Activated T-helper 1 cell treated with Interleukin-2 at 50 U/mL for 16 hours (primary cell): ENCODE measurements at places on chromosomes 3 and 15.

- DNase-seq: no peak
Measured at GRCh38 chr15:82856397-82857170, 47.2 kb downstream of the WHAMM start.

- DNase-seq: no peak
Measured at GRCh38 chr15:64985366-64986033, 4.2 kb downstream of the SPG21 start.

- DNase-seq: no peak
Measured at GRCh38 chr3:52021489-52022268, 26.0 kb upstream of the RPL29 start.

- no peak for DNase-seq
Measured at GRCh38 chr3:4745235-4745610, 234.0 kb upstream of the BHLHE40 start.

- DNase-seq: no peak
Measured at GRCh38 chr15:79161837-79162508, 71.4 kb upstream of the RASGRF1 start.

DNA sequence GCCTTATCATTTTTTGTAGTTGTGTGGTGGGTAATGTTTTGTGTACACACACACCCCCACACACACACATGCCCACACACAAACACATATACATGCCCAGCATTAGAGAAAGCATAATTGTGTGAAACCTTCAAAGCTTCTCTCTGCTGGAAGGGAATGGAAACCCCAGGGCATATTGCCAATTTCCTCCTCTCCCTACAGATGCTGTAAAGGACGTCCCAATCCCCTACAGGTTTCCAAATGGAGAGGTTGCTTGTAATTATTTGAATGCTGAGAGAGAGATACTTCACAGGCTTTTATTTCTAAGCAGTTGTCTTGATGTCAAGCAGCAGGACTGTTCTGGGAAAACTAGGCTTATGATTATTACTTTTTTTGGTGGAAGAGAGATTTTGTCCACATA, 23.0 kb upstream of the CCK start:
- DNase-seq: no peak

GRCh38 chr3:4709341-4709740, 216.2 kb downstream of the ITPR1 start:
- no peak for DNase-seq

DNA sequence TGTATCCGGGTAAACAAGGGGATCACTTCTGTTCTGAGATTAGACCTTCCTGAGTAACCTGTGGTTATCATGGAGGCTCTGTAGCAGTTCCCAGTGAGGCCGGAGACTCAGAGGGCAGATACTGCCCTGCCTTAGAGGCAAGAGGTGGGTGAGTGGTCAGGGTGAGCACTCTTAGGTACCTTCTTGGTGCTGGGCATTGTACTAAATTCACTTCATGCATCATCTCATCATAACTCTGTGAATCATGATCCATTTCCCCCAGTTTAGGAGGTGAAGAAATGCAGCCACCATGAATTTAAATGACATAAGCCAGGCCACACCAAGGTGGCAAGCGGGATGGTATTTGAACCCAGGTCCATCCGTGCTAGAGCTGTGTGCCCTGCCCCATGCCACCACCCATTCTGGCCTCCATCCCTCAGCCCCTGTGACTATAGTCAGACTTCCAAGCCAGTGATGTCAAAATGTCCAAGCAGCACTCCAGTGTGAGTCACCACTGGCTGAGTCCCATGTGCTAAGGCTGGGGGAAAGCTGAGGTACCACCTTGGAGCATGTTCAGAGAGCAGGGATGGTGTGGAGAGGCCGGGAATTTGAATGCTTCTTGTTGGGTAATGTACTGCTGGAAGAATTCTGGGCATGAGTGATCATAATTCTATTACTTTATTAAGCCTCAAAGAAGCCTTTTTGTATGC, 88.8 kb downstream of the EPHB1 start:
- DNase-seq: no peak

DNA sequence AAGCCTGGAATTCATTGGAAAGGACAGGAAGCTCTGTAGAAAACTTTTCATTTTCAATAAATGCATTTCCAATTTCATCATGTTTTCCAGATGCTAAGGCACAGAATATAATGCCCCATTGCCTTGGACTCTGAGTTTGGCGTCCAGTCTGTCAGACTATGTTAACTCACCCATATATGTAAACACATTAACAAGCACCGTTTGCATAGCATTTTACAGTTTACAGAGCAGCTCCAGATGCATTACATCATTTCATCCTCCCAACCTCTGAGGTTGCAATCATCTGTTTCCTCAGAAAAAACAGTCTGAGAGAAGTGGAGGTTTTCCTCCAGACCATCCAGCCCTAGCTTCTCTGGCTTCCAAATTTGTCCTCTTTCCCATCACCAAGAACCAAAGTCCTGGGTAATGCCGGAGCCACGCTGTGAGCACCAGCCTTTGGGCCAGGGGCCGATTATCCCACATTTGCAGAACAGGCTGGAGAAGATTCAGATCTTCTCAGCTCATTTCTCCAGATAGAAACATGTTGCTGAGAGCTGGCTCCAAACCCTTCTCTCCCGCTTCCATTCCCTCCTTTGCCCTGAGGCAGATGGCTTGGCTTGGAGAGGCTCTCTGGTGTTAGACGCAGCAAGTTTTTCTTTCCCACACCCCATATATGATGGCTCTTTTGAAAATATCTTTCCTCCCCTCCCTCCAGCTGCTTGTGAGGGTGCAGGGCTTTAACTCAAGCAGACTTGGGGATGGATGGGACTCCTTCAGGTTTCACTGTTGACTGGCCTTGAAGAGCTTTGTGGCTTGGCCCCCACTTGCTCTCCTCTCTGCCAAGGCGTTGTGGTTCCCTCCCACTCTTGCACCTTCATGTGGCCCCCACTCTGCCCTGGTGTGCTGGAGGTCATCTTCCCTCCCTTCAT, 26.0 kb downstream of the CYP19A1 start:
- no peak for DNase-seq

DNA sequence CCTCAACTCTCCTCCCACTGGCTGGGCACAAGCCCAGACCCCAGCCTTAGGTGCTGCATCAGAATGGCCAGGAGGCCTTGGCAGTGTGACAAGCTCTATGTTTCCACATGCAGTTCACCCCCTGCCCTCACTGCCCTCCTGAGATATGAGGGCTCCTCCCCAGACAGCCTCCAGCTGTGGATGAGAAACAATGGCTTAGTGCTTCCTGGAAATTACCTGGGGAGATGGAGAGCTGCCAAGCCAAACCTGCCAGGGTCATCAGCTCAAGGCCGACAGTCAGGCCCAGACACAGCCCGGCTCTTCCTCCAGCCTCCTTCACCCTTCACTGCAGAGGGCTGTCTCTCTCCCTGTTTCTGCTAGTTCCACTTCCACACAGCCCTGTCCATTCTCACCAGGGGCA, 76.3 kb downstream of the MYLK start:
- no peak for DNase-seq

- DNase-seq: no peak
Measured at GRCh38 chr3:128348805-128349531, 117.7 kb downstream of the DNAJB8 start.

DNA sequence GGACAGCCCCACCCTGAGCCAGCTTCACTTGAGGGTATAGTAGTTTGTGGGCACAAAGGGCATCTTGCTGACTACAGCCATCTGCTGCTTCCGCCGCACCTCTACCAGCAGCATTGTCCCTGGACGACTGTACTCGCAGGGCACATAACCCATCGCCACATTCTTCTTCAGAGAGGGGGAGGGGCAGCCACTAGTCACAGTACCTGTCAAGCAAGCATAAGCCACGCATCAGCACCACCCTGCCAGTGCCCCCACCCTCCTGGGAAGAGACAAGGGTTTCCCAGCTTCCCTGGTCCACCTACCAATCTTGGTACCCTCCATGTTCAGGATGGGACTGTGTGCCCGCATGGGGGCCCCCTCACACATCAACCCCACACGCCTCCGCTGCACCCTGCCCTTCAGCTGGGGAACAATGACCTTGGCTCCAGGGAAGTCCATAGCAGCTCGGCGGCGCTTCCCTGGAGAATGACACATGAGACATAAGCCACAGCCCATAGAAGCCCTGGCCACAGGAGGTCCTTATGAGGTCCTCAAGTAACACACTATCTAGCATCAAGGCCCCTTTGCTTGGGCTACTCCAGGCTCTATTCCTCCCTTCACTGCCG, 4.7 kb downstream of the AMT start:
- DNase-seq: no peak

- DNase-seq: no peak
Measured at GRCh38 chr3:184636741-184637316, 75.0 kb downstream of the MAGEF1 start.

DNA sequence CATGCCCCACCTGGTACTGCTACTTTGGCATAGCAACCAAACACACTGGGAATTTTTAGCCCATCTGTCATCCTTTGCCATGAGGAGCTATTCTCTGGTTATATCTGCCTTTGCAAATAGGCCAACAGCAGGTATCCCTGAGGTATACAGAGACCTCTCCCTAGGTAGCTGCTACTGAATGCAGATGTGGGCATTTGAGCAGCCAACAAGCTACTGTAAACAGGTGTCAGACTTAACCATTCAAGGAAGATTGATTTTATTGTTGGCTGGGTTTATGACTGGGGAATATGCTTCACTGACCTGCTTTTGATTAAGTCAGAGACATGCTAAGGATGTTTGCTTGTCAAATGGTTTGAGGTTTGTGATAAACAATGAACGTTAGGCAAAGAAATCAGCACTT, 183.2 kb downstream of the OXSM start:
- no peak for DNase-seq

DNA sequence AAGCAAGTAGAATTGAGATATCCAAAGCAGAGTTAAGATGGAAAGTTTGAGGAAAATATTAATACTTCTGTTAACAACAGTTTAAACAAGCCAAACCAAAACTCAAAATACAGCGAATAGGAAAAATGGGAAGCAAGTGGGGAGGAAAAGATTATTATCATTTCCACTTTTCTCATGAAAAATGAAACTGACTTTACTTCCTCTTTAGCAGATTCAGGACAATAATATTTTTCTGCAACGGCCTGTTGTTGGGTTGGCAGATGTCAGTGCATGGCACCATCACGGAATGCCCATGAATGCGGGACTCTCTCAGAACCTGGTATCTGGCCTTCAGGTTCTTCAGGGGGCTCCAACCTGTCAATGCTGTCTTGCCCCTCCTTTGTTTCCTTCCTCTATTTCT, 11.1 kb downstream of the ANKUB1 start:
- no peak for DNase-seq

DNA sequence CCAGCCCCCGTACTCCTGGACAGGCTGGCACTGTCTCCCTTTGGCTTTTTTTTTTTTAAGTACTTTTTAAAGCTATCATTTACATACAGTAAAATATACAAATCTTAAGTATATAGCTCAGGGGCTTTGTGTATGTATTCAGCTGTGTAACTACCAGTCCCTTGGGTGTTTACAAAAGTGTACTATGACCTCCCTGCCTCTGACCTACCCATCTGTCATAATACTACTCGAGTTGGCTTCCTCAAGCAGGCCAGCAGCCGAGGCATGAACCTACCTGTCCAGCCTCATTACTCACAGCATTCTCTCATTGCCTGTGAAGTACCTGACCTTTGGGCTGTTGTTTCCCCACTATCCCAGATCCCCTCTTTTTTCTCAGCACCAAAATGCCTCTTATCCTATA, 33.2 kb downstream of the ABHD2 start:
- no peak for DNase-seq

DNA sequence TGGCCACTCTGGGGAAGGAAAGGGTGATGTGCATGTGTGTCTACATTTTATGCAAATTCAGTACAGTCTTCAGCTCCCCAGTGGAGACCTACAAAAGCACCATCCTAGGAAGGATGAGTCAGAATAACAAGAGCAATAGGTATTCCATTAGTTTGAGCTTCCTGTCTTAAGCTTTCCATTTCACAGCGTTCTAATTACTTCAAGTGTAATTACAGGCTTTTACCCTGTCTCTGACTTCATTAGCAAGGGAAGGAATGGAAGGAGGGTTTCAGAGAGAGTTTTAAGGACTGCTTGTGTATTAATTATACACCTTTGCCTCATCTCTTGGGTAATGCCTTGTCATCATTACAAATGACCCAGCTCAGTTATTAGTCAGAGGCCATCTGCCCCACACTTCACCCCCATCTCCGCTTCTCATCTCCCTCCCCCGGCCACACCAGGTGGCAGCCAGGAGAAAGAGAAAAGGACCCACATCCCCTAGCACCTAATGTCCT, 202.8 kb upstream of the MRPL3 start:
- DNase-seq: no peak

GRCh38 chr15:61687124-61687523, 373.1 kb downstream of the VPS13C start:
- no peak for DNase-seq

- no peak for DNase-seq
Measured at GRCh38 chr3:134093956-134094355, 64.2 kb upstream of the SLCO2A1 start.

- DNase-seq: no peak
Measured at GRCh38 chr3:8595695-8596115, 48.9 kb downstream of the SSUH2 start.
